ENCODE measurements at places on chromosomes 2 and 18.
A peak's percentile ranks its signal among the peaks of the same experiment; 100 is the strongest.

- no peak for DNase-seq
Measured at GRCh38 chr2:86213699-86214502, 14.6 kb downstream of the MRPL35 start.

GRCh38 chr2:159573294-159573693 is 43.1 kb downstream of the BAZ2B start:
- no peak for DNase-seq

- DNase-seq, result no peak
Measured at GRCh38 chr2:2571301-2572150, 240.5 kb upstream of the MYT1L start.

DNA sequence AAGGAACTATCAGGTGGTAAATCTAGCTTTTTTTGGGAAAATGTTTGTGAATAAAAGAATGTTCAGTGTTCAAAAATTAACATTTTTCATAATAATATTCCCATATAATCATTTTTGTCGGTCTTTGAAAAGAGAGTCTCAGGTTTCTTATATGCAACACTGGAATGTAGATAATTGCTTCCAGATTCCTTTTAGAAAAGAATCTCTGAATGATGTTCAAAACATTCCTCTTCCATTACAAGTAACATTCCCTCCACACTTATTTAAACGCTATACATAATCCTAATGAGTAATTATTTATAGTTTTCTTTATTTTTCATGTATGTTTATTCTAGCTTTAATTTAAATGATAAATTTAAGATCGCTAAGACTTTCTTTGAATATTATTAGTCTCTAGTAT is 7.0 kb downstream of the ZSWIM2 start:
- DNase-seq, result no peak

DNA sequence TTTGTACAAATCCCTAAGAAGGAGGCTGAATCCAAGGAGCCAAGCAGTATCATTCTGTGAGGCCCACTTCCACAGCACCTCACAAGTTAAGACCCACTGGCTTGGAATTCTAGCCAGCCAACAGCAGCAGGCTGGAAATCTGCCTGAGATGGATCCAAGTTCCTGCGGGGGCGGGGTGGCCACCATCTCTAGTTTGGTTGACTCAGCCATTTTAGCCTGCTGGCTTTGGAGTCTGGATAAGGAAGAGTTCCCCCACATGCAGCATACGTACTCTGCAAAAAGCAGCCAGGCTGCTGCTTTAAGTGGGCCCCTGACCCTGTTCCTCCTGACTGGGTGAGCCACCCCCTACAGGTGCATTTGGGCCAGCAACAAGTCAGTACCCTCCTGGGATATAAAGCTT is 65.2 kb downstream of the FARP2 start:
- no peak for DNase-seq

GRCh38 chr2:221495731-221496130 is 76.4 kb downstream of the EPHA4 start:
- DNase-seq, result no peak

- no peak for DNase-seq
Measured at GRCh38 chr2:80195034-80195433, 109.5 kb downstream of the LRRTM1 start.

DNA sequence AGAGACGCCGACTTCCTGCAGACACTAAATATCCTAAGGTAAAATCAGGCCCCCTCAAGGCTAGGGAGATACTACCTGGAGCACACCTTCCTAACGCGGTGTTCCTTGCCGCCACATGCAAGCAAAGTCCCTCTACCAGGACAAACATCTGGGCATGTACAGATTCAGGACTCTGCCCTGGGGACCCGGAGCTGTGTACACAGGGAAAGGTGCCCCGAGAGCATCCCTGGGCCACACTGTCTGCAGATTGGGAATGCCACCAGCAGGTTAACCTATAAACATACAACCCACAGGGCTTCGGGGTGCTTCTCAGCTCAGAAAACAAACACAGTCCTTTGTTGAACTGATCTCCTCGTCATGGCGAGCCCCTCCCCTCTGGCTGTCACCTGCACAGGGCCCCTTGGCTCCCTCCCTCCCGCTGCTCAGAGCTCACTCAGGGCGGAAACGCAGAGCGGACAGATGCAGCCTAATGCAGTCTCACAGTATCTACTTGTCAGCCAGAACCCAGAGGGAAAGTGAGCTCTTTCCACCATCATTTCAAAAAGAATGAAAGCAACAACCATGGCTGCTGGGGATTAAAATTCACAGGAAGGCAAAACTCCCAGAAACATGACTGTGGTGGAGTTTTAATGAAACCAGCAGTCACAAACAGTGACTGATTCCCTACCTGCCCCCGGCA is 218.8 kb downstream of the HDAC4 start:
- DNase-seq, result no peak

DNA sequence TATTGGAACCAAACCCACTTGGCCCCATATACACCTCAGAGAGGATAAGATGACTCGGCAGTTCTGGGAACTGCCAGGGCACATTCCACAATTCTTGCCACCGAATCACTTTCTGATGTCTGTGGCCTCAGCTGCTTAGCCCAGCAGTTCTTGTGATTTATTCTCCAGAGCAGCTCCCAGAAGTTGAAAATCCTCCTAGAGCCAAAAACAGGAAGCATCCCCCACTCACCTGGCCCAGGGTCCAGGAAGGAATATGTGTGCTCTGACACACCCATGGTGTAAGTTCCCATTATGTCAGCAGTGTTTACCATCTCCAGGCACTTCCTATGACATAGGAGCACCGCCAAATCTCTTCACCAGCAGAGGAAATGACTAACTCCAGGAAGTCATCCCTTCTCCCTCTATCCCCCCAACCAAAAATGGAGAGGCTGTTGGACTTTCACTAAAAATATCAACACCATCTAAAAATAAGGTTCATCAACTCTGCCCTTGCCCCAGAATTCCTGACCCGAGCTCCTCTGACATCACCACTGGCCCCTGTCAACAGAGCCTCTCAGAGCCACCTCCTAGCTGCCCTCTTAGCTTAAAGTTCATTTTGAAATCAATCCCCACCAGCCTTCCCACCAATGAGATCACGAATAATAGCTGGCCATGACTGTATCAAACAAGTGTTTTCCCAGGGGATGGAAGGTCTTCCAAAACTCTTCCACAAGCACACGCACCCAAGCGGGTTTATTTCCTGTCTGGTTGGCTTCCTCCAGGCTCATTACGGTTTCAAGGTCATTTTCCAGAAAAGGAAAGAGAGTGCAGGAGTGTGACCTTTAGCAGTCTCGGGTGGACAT is 223.1 kb upstream of the PARD3B start:
- DNase-seq, result no peak

GRCh38 chr2:238403632-238404405 is 22.9 kb upstream of the ASB1 start:
- DNase-seq, result no peak

DNA sequence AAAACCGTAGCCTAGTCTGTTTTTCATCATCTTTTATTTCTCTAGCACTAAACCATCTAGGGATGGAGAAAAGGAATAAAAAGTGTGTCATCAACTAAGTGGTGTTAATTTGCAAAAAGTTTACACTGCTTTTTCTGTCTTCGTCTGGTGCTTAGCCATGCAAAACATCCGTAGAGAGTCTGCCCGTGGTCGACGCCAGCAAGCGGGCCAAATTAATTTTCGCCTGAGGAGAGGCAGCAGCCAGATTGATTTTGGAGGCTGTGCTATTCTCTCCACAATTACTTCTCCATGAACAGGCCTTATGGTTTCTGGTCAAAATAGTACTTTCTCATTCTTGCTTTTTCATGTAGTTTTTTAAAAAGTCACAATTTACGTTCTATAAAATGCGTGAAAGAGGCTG is 46.3 kb downstream of the TNFRSF11A start:
- DNase-seq, result no peak

- no peak for DNase-seq
Measured at GRCh38 chr18:75809926-75810255, 382.4 kb upstream of the SMIM21 start.

DNA sequence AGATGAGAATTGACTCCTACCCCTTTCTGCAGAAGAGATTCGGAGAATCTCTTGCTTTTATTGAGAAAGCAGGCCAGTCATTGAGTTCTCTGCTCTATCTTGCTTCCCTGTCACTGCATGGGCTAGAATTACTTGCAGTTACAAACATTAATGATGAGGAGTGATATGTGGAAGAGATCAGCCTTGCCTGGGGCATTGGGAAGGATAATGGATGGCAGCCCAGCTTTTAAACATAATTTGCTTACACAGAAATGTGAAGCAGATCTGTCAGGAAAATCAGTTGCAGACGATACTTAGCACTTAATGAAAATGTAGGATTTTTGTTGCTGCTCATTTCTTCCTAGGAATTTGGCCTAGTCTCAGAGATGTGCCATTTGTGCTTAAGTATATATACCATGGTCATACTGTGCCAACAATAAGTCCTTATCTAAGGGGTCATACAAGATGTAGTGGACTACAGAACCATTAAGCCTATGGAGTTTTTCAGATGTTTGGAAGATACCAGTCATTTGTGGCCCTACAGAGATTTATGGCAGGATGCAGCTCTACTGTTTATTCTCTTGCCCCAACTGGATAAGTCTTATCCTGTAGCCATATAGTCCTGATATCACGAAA is 92.7 kb downstream of the XRCC5 start:
- DNase-seq, result no peak

- DNase-seq, result no peak
Measured at GRCh38 chr2:183081911-183082310, 3.4 kb downstream of the DUSP19 start.

DNA sequence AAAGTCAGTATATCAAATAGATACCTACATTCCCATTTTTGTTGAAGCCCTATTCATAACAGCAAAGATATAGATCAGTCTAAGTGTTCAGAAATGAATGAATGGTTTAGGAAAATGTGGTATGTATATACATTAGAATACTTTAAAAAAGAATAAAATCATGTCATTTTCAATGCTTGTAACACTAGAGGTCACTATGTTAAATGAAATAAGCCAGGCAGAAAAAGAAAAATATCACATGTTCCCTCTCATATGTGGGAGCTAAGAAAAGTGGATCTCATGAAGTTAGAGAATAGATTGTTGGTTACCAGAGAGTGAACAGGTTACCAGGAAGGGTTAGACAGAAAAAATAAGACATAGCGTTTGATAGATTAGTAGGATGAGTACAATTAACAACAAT is 1111.0 kb upstream of the SLC39A10 start:
- no peak for DNase-seq

GRCh38 chr18:44884431-44884830 is 203.7 kb downstream of the SETBP1 start:
- DNase-seq, result no peak

DNA sequence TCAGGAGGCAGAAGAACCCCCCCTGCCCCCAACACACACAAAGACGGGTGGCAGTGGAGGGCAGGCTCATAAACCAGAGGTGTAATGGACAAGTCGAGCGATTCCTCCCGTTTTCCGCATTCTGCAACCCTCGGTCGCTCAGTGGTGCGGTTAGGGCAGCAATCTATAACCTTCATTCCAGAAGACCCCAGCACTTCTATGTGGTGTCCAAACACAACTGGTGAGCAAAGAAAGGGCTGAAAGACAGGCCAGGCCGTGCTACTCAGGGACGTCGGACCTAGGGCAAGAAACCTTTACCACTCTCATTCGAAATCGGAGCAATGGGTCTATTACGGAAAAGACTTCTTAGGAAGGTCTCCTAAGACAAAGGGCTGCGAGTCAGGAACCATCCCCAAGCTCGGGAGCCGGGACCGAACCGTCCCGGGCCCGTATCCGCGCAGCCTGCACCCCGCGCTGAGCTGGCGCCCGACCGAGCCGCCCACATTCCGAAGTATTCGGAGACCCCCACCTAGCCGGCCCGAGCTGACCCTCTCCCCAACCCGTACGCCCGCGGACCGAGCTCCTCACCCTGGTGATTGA is 568 bp downstream of the ARL5A start:
- DNase-seq, result peak; percentile 22

- DNase-seq, result no peak
Measured at GRCh38 chr18:6885006-6885481, 155.5 kb downstream of the ARHGAP28 start.

DNA sequence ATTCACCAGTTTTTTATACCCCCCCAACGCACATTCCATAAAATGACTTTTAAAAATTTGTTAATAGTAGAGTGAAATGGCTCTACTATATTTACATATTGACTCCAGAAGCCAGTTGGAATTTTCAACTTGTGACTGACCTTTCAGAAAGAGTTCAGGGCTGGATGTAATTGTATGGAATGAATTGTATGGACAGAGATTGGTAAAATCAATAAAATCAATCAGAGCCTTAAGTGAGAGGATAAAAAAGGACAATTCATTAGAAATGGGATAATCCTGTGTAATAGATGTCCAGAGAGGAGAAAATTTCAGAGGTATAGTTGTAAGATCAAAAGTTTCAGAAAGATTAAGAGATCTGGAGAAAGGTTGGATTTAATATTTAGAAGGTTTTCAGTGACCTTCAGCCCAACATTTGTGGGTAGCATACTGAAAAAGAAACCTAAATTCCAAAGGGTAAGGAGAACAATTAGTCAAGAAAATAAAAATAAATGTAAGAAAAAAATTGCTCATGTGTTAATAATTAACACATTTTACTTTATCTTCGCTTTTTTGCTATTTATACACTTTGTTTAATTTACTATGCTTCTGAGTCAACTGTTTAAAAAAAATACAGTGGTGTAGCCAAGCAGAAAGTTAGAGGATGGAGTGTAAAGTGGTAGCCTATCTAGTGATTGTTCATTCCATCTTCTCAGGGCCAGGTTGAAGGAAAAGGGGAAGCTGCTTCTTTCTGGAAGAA is 385.4 kb upstream of the TMEFF2 start:
- DNase-seq, result no peak

- no peak for DNase-seq
Measured at GRCh38 chr18:63306249-63306648, 13.3 kb downstream of the BCL2 start.

DNA sequence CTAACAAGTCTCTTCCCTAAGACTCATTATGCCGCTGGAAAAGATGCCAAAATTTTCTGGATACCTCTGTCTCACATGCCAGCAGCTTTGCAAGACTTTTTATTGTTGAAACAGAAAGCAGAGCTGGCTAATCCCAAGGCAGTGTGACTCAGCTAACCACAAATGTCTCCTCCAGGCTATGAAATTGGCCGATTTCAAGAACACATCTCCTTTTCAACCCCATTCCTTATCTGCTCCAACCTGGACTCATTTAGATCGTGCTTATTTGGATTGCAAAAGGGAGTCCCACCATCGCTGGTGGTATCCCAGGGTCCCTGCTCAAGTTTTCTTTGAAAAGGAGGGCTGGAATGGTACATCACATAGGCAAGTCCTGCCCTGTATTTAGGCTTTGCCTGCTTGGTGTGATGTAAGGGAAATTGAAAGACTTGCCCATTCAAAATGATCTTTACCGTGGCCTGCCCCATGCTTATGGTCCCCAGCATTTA is 26.3 kb downstream of the DHRS9 start:
- DNase-seq, result no peak

Data from central memory CD4-positive, alpha-beta T cell (primary cell).